ENCODE measurements at places on chromosomes 7 and 10.

- no peak for DNase-seq
Observed at GRCh38 chr7:149321978-149322541, 60.1 kb downstream of the ZNF783 start.

- DNase-seq = no peak
Observed at GRCh38 chr10:85170026-85170425, 841.6 kb downstream of the CCSER2 start.

DNA sequence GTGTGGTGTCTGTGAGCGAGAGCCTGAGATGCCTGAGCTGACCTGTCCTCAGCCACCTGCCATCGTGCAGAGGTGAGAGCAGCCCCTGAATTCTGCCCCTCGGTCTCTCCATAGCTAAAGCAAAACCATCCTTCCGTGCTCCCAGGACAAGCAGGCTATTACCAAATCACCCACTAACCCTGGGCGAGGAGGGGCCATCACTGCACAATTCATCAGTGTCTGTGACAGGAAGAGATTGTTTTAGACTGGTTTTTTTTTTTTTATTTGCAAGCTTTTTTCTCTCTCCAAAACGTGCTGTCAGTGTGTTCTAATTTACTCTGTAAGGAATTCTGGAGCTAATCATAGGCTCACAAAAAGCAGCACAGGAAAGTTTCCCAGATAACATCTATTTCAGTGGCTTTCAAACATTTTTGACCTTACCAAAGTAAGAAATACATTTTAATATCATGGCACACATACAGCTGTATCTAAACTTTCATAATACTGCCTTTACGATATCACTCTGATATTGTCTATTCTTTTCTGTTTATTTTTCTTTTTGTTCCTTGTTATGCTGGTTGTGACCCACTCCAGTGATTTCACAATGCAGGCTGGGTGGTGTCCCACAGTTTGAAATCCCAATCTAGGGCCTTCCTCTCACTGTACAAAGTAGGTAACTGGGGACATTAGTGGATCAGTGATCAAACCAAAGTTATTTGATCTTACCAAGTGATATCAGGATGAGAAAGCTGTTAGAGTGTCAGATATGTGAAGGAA, 62.8 kb downstream of the EGFR start:
- no peak for DNase-seq

GRCh38 chr10:37489658-37490003, 364.2 kb downstream of the ANKRD30A start:
- no peak for DNase-seq

GRCh38 chr10:63260860-63261251, 127.7 kb downstream of the NRBF2 start:
- no peak for DNase-seq

GRCh38 chr10:67808704-67809103, 29.3 kb downstream of the DNAJC12 start:
- no peak for DNase-seq

- no peak for DNase-seq
Observed at GRCh38 chr7:27101171-27101956, 1.1 kb downstream of the HOXA2 start.

- no peak for DNase-seq
Observed at GRCh38 chr10:70087616-70088307, 35.1 kb downstream of the MACROH2A2 start.

DNA sequence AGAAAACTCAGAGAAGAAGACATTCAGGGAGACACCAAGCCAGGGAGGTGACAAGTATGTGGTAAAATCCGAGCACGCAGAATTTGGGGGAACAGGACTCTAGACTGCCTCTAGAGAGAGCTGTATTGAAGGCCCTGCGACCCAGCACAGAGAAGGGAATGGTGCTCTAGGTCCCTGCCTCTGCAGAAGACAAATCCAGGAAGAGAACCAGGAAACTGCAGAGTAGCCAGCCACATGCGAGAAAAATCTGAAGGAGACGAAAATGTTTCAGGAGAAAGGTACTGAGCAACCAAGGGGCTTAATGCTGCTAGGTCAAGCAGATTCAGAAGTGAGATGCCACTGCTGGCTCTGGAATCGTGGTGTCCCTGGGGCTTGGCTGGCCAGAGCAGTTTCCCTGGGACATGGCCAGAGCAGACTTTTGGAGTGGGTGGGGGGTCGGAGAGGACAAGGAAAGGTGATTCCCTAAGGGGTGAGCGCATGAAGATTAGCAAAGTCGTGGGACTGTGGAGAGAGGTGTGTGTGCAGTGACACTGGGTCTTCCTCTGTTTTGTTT, 158.0 kb upstream of the KLF6 start:
- no peak for DNase-seq

DNA sequence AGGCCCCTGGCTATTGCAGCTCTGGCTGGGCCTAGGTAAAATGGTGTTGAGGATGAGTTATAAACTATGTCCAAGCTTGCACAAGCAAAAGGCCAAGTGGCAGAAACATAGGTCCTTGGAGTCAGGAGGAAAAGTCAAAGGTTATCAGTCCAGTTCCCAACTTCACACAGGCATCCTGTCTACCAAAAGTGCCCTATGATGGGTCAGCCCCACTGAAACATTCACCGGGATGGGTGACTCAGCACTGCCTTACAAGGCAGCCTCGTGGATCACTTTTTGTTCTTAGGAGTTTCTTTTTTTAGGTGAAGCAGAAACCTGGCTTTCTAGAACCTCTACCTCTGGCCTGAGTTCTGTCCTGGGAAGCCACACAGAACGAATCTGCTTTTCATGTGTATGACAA, 158.8 kb upstream of the LYZL2 start:
- DNase-seq = no peak

All from activated T-helper 9 cell treated with anti-CD3 and anti-CD28 coated beads, Interleukin-2, amount 50 U/mL, for 16 hours (primary cell).